ENCODE measurements at places on chromosomes 2 and 18. TPM values are rescaled to one million over a fixed set of nuclear protein-coding genes. Genes with fewer than 3 reads are reported as not detected.

The TLX2 gene
- polyA plus RNA-seq, result not detected

The PCARE gene
- 0.53 TPM for polyA plus RNA-seq

The PROKR1 gene
- 0.79 TPM for polyA plus RNA-seq

The LIMS4 gene
- 3.2 TPM for polyA plus RNA-seq

The SCYGR3 gene
- not detected for polyA plus RNA-seq

The LIPG gene
- polyA plus RNA-seq, result 4.0 TPM

The REG1A gene
- not detected for polyA plus RNA-seq

The NOL4 gene
- polyA plus RNA-seq, result 0.36 TPM

The ASB18 gene
- polyA plus RNA-seq, result 5.4 TPM

The CAPN14 gene
- 0.08 TPM for polyA plus RNA-seq

The FBLN7 gene
- polyA plus RNA-seq, result 11.2 TPM

The FBXO48 gene
- 1.2 TPM for polyA plus RNA-seq

The CD8A gene
- polyA plus RNA-seq, result 0.16 TPM

The COL5A2 gene
- 623 TPM for polyA plus RNA-seq

The MTX2 gene
- polyA plus RNA-seq, result 55.9 TPM

The DQX1 gene
- polyA plus RNA-seq, result 0.24 TPM

The CCL20 gene
- 1.7 TPM for polyA plus RNA-seq

The CXCR4 gene
- polyA plus RNA-seq, result 32.4 TPM

The ANKRD30BL gene
- polyA plus RNA-seq, result not detected

The PLCD4 gene
- polyA plus RNA-seq, result 29.5 TPM

The GATA6 gene
- 1.6 TPM for polyA plus RNA-seq

The MRPL19 gene
- polyA plus RNA-seq, result 38.4 TPM

The FOXI3 gene
- not detected for polyA plus RNA-seq

The CCDC148 gene
- polyA plus RNA-seq, result 0.30 TPM

The NFATC1 gene
- polyA plus RNA-seq, result 14.4 TPM

The EMILIN1 gene
- 66.4 TPM for polyA plus RNA-seq

The C2orf72 gene
- 2.1 TPM for polyA plus RNA-seq

The SYT4 gene
- not detected for polyA plus RNA-seq

The COL3A1 gene
- 6,172 TPM for polyA plus RNA-seq

The MTCL1 gene
- polyA plus RNA-seq, result 31.7 TPM

The TXNDC2 gene
- polyA plus RNA-seq, result not detected

The PHLPP1 gene
- polyA plus RNA-seq, result 10.2 TPM
